ENCODE measurements at places on chromosomes 7 and 10.

DNA sequence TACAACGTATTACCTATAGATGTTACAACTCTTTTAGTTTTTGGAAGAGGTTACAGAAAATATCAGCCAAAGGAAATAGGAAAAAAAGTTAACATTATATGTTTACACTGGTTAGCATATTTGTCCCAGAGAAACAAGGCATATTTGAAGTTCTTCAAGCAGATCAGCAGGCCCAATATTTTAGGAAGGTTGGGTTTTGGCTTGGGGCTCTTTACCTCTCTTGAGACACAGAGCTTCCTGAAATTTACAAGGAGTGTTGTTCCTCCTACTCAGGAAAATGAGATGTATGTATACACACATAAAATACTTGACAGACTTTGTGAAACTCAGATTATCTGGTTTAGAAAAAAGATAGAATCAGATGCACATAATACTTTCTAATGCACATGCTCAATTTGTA lies 323.6 kb downstream of the HGF start:
- DNase-seq: no peak

DNA sequence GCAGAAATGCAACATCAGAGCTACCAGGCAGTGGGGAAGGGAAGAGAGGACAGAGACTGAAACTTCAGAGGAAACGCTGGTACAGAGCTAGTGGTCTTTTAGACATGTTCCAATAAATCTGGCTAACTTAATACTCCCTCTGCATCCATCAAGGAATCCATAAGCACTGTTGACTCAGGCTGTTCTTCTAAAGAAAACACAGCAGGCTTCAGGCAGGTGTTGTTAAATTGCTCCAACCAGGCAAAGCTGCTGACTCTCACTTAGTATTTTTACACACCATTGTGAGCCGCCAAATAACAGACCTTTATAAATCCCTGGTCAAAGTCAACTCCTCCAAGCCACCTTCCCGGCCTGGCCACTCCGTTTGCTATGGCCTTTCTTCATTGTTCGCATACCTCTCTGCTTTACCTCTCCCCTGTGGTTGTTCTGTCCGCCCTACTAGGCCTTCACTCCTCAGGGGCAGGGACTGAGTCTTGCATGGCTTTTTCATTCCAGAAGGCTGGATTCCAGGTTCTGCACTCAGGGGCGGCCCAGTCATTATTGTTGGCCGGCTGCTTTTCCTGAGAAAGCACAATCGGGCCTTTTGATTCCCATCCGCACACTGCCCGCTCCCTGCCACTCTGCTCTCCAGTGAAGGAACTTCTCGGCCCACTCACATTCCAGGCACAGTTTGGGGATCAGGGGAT lies 18.4 kb downstream of the CREB3L2 start:
- no peak for DNase-seq

- DNase-seq: no peak
Observed at GRCh38 chr10:68938117-68938516, 17.9 kb upstream of the DDX21 start.

- no peak for DNase-seq
Observed at GRCh38 chr7:134278502-134279153, 38.1 kb downstream of the SLC35B4 start.

DNA sequence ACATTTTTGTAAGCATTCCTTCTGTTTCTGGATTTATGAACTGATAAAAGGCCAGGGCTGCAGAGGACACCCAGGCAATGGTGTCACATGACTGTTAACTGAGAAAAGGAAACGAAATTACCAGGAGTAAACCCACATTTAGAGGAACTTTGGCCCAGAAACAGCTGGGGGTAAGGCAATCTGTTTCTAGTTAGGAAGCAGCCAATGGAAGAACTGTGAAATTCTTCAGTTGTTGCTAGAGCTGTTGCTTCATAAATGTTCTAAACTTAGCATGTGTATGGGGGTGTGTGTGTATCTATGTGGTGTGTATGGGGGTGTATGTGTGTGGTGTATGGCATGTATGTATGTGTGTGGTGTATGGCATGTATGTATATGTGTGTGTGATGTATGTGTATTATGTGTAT lies 11.8 kb upstream of the PDCD4 start:
- DNase-seq: peak; percentile 68

GRCh38 chr7:116698396-116698795 lies 26.4 kb downstream of the MET start:
- DNase-seq: no peak

- DNase-seq: no peak
Observed at GRCh38 chr10:70250961-70251680, 17.9 kb upstream of the PPA1 start.

- no peak for DNase-seq
Observed at GRCh38 chr10:43963379-43963778, 314.7 kb upstream of the ZNF32 start.

GRCh38 chr7:94687810-94688209 lies 31.9 kb upstream of the SGCE start:
- DNase-seq: peak; percentile 7

GRCh38 chr10:48494611-48495010 lies 110.3 kb downstream of the ARHGAP22 start:
- no peak for DNase-seq

- DNase-seq: no peak
Observed at GRCh38 chr7:70607759-70608158, 524.2 kb upstream of the GALNT17 start.

DNA sequence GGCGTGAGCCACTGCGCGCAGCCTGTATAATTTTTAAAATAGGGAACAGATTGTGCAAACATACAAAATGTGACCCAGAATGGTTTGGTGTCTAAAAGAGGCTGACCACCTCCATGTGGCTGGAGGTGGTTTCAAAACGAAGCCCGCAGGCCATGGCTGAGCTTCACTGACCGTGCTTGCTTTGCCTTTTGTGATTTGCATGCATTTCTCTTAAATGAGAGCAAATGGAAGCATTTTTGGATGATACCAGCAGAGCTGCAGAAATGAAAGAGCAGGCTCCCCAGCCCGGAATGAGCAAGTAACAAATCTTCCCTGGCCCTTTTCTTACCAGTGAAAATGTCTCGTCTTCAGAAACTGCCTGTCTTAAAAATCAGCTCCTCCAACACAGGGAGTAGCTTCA lies 239.9 kb downstream of the CAMK1D start:
- DNase-seq: no peak

DNA sequence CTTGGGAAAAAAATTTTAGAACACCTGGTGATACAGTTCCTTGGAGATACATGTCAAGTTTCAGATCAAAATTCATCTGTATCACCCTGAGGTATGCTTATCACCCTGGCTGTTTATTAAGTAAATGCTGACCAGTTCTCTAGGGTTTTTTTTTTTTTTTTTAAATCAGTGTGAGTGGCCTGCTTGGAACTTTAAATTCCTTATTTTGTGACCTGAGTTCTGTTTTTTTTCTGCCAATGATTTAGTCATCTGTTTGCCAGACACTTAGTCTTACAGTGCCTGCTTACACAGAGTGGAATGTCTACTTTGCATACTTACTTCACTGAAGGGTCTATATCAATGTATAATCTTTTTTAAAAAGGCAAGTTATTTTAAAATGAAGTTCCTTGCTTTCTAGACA lies 1.8 kb downstream of the TSPAN13 start:
- DNase-seq: no peak

GRCh38 chr7:132677918-132678317 lies 101.6 kb upstream of the PLXNA4 start:
- no peak for DNase-seq

- DNase-seq: peak; percentile 70
Observed at GRCh38 chr10:113665806-113666354, 2.0 kb upstream of the NRAP start.

DNA sequence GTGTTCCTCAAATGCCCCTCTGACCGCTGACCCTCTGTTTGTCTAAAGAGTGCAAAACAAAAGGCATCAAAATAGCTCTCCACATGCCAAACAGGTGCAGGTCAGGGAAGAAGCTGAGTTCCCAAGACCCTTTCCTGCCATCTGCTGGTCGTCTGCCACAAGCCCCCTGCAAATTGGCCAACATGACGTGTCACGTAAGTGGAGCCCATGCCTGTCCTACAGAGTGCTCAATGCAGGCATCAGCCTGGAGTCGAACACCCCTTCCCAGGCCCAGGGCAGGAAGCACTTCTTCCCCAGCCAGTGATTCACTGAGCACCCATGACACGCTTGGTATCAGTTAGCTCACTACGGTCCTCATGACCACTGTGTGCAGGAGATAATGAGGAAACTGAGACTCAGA lies 14.1 kb downstream of the TMEM72 start:
- DNase-seq: no peak

GRCh38 chr10:120666308-120666707 lies 184.9 kb upstream of the WDR11 start:
- DNase-seq: no peak

GRCh38 chr10:107806026-107806425 lies 641.5 kb upstream of the SORCS1 start:
- no peak for DNase-seq

DNA sequence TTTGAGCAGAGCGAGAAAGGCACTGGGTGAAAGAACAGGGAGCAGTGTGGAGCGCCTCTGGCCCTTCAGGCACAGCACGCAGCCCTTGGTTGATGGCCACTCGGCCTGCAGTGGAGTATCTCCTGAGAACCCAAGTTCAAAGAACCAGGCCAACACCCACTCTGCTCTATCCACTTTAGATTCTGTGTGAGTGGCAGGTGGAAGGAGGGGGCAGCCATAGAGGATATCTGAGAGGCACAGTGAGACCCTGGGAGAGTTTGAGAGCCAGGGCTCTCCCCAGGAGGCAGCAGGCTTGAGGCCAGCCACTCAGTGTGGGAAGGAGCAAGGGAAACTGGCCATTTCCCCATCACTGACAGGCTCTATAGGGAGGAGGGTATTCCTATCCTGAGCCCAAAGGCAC lies 52.5 kb upstream of the PTN start:
- DNase-seq: no peak

- no peak for DNase-seq
Observed at GRCh38 chr7:66522518-66522917, 106.2 kb upstream of the KCTD7 start.

GRCh38 chr7:41890631-41891274 lies 187.9 kb upstream of the INHBA start:
- DNase-seq: no peak

- peak; percentile 44 for DNase-seq
Observed at GRCh38 chr10:71888623-71889387, 37.8 kb upstream of the PSAP start.

GRCh38 chr7:24882989-24883621 lies 96.9 kb downstream of the OSBPL3 start:
- DNase-seq: peak; percentile 37

- DNase-seq: no peak
Observed at GRCh38 chr10:74051736-74052342, 53.9 kb downstream of the VCL start.

Data from AG04449 (cell line).